ENCODE measurements at places on chromosomes 3 and 15.

- no peak for DNase-seq
Observed at GRCh38 chr3:149481056-149481455, 6.6 kb downstream of the TM4SF4 start.

DNA sequence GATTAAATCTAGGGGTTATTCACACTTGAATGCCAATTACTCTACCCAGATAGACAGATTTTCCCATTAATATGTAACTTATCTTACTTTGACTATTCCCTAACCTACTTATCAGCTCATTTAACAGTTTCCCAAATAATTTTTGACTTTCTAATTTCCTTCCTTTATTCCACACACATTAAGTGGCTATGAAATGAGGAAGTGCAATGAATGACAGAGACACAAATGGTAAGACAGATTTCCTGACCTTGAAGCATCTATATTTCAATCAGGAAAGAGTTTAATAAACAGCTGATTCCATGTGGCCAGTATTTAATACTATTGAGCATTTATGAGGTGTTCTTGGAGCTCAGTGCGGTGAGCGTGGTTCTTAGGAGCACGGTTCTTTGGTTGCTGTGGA is 78.8 kb downstream of the SLC7A14 start:
- DNase-seq, result no peak

GRCh38 chr3:33513262-33513863 is 73.2 kb upstream of the UBP1 start:
- DNase-seq, result no peak

DNA sequence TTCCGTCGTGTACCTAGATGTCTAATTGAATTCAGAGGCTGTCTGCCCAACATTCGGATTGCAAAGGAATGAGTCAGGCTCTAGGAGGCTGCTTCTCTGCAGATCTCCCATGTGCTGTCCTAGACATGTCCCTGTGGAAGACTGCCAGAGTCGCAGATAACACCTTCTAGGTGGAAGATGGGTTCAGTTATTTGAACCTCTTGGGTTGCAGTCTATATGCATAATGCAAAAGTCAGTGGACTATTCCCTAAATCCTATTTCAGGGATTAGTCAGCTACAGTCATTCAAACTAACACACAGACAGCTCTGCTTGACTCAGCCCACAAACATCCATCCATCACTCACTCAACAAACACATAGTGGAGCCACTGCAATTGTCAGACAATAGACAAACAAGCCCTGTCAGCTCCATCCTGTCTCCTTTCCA is 300.0 kb upstream of the CTNNB1 start:
- DNase-seq, result peak; percentile 30

DNA sequence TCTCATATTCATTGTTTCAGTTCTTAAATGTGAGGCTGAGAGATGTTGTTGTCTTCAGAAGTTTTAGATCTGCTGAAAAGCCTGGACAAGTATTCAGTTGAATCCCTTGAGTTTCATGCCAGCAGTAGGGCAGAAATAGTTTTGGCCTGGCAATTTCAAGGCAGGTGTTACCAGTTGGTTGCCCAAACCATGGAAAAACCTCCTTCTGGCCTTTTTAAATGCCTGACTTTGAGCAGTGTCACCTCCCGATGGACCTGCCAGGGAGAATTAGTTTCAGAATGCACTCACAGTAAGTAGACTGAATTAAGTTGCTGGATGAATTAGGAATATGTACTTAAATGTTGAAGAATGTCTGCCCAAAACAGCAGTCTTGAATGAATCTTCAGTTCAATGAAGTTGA is 383.1 kb downstream of the KCNH8 start:
- no peak for DNase-seq

DNA sequence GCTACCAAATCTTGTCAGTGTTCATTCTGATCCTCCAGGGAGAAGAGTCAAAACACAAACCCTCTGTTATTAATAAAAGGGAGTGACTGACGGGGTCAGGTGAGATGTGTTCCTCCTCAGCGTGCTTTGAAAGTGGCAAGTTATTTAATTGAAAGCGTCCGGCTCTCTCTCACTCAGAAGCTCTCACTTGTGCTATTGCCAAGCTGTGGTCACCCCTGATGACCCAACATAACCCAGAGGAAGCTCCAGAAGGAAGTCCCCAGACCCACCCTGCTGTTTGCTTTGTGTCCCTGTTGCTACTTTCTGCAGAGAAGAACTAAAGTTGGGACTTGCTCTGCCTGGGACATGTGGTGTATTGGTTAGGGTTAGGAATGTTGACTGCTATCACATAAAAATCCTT is 235.6 kb downstream of the EDEM1 start:
- DNase-seq, result no peak

DNA sequence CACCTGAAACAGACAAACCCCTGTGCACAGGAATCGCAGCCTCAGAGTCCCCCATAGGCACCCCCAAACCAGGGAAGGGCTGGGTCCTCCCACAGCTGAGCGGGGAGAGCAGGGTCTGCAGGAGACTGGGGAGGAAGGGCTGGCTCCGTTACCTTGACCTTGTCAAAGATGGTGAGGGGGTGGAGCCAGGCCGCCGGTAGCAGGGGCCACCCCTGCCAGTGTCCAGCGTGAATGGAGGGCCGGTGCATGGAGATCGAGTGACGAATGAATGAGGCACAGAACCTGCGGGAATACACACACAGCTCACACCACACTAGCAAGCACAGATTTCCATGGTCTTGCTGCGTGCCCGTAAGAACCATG is 102.2 kb downstream of the TMEM266 start:
- no peak for DNase-seq

DNA sequence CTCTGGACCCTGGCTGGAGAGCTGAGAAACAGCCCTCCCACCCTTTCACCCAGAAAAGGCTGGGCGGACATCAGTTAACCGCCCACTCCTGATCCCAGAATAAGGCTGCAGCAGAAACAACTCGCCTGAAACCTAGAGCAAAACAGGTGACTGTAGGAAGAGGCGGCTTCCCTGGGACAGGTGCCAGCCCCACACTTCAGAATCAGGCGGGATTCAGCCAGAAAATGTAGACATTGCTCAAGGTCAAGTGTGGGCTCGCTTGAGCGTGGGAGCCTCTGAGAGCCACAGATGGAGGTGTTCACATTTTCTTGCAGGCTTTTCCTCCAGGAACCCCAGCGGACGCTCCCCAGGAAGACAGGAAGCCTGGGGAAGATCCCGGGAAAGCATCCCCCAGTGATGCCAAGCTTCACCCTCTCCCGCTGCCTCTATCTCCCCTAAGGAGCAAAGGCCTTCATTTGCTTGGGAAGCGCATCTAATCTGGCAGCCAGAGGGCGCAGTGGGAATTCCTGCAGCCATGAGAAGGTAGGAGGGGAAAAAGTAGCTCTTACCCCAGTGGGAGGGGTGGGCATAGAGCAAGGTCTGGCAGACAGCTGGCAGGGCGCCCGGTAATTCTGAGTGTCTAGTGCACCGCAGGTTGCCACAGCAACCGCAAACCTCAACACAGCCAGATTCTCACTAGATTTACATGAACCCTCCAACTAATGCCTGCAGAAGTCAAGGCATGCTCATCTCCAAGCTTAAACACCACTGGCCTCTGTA is 77.7 kb downstream of the OCA2 start:
- no peak for DNase-seq

- peak; percentile 5 for DNase-seq
Observed at GRCh38 chr15:78850941-78851755, 21.5 kb upstream of the MORF4L1 start.

DNA sequence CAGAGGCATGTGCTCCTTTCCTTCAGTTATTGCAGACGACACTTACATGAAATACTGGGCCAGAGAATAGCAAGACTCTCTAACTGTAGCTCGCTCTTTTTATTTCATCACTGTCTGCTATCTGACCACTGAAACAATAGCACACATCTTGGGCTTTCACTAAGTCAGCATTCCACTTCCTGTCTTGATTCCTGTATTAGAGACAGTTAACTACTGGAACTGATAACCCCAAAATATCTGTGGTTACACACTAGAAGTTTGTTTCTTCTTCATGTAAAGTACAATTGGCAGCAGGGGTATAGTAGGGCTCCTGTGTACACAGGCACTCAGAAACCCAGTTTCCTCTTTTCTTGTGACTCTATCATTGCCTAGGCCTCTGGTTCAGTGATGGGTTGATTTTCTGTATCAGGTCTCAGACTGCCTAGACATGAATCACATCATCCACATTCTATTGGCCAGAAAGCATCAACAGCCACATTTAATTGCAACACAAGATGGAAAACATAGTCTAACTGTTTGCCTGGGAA is 230.2 kb upstream of the CD96 start:
- DNase-seq, result no peak

GRCh38 chr15:66389098-66389858 is 2.6 kb downstream of the MAP2K1 start:
- no peak for DNase-seq

DNA sequence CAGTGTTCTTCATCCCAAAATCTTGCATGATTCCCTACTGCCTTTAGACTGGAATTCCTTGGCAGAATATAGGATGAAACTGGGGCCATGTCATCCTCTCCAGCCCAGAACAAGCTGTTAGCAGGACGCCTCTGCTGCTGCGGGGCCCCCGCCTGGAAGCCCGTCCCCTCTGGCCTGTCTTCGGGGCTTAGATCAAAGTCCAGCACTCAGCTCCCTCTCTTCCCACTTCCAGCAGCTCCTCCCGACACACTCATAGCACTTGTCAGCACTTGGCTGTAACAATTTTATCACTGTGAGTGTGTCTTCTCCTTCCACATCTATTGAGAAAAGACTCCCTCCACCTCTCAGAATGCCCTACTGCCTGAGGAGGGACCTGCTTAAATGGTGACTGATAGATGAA is 112.0 kb upstream of the HACD2 start:
- DNase-seq, result no peak

DNA sequence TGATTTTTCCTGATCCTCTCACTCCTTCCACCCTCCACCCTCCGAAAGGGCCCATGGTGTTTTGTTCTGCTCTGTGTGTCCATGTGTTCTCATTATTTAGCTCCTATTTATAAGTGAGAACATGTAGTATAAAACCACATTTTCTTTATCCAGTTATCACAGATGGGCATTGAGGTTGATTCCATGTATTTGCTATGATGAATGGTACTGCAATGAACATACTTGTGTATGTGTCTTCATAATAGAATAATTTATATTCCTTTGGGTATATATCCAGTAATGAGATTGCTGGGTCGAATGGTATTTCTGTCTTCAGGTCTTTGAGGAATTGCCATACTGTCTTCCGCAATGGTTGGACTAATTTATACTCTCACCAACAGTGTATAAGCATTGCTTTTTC is 126.0 kb downstream of the IMPG2 start:
- no peak for DNase-seq

DNA sequence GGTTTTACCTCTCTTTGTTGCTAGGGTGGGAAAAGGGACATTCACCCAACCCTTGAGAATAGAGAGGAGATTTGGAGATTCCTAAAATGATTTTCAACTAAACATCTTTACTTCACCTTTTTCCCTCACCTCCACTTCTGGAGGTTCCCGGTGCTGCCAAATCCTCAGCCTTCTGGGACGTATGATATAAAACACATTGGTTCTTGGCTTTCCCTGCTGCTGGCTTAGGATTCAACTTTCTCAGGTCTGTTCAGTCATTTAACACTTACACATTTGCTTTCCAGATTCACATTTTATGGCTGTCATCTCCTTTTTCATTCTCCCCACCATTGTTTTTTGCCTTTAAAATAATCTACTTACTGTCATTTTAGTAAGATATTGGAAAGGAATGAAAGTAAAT is 106.6 kb downstream of the PIK3R4 start:
- no peak for DNase-seq

DNA sequence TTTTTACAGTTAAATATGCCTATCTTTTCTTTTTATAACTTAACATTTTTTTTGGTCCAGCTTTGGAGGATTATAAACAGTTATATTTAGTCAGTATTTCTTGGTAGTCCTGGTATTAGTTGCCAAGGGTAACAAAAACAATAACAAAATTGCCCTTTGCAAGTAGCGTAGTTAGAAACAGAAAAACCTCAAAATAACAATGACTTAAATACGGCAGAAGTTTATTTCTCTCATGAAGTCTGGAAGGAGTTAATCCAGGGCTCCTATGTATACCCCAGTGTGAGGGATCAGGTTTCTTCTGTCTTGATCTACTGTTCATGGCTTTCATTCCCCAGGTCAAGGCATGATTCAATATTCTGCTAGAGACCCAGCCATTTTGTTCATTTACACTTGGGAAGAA is 14.1 kb upstream of the MYH15 start:
- no peak for DNase-seq

DNA sequence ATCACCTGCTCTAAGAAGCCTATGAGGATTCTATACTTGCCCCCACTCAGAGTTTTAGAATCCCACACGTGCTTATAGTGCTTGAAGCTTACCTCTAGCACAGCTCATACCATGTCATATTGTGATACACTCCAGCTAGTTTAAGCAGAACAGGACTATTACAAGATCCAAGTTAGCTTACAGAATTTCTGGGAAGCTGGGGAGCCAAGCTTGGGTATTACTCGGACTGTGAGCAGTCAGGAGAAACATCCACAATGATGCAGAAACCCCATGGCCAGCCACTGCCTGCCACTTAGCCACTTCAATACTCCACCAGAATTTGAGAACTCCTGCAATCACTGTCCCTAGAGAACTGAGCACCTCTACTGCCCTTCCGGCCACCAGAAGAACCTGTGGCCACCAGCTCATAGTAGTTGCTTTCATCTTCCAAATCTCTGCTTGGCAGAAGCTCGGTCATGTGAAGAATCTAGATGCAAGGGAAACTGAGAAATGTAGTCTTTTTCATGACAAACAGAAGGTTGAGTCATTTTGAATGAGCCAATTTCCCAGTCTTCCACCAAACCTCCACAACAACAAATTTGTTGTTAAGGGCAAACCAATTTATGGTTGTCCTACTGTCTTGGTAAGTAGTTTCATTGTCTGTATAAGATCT is 27.7 kb upstream of the SSR3 start:
- DNase-seq, result no peak

DNA sequence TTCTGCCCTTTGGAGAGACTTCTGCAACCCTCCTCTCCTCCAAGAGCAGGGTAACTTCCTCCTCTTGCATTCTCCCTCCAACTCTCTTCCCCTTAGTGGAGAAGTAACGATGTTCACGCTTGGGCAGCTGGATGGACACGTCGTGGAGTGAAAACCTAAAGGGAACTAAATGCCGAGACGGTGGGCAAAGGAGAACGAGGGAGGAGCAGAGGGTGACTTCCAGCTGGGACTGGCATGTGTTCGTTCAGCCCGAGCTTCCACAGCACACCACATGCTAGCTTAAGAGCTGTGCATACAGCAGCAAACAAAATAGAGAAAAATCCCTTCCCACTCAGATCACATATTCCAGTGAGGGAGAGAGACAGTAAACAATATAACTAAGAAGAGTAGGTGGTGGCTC is 179.8 kb downstream of the SLCO3A1 start:
- no peak for DNase-seq

DNA sequence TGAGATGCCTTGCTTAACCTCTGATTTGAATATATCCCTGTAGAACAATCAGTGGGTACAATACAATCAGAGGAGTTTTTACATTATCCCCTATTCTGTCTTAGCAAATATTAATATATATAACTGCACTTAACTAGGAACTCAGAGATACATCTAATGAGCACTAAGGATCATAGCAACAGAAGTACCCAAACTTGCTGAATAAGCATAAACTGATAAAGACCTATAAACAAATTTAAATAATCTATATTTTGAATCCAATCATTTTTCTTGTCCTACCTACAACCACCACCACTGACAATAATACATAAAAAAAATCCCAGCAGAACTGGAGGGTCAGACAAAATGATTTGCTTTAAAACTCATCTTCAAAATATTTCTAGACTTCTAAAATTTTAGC is 106.2 kb downstream of the ATP8B4 start:
- no peak for DNase-seq
